Thoracic aorta (tissue), 2 donors: ENCODE measurements at places on chromosomes 1 and 21.

DNA sequence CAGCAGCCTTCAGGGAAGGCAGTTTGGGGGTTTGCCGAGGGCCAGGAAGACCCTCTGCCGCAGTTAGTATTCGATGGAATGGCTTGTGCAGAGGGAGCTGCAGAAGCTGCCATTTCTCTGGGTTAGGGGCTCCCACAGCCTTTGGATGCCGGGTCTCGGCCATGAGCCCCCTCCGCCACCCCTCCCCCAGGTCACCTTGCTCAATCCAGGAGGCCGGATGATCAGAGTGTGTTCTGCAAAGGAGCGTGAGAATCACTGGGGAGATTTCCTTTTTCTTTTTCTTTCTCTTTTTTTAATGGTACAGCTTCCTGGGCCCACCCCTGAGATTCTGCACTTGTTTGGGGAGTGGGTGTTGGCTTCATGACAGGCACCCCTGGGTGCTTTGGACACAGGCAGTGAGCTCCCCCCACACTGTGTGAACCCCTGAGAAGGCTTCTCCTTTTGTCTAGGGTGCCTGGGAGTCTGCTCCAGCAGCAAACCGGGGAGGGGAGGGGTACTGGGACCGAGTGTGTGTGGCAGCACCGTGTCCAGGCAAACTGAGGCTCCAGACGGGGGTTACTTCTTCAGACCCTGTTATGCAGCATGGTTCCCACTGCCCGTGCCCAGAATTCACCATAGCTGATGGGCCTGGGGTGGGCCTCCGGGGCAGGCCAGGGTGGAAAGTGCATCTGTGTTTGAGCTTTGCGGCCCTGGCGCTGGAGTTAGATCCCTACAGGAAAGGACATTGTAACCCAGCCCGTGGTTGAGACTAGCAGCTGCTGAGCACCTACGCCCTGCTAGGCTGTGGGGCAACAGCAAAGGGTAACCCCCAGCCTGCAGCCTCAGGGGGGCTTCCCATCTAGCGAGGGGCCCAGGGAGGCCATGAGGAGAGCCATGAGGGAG lies 18.5 kb downstream of the TNFRSF1B start:
- DNase-seq, result no peak

DNA sequence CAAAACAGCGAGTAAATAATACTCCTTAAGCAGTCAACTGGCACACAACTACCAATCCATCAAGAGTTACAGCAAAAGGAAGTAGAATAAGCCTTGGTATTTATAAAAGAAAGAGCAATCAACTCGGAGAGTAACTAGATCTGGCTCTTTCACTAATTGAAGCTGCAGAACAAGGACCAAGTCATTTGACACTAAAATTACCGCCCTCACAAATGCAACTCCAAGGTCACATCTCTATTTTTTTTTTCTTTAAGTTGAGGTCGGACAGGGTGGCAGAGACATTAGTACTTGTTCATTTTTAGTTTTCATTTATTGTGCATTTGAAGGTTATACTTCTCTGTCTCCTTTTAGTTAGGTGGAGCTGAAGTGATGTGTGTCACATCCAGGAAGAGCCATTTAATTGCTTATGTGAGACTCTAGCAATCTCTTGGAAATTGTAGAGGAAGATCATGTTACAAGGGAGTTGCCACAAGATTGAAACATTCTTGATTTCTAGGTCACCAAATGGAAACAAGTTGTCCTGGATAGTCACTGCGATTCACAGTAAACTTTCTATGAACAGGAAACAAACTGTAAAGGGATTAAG lies 138.1 kb upstream of the ADAMTS5 start:
- DNase-seq, result no peak

GRCh38 chr1:246760422-246761347 lies 36.5 kb downstream of the SCCPDH start:
- no peak for DNase-seq

DNA sequence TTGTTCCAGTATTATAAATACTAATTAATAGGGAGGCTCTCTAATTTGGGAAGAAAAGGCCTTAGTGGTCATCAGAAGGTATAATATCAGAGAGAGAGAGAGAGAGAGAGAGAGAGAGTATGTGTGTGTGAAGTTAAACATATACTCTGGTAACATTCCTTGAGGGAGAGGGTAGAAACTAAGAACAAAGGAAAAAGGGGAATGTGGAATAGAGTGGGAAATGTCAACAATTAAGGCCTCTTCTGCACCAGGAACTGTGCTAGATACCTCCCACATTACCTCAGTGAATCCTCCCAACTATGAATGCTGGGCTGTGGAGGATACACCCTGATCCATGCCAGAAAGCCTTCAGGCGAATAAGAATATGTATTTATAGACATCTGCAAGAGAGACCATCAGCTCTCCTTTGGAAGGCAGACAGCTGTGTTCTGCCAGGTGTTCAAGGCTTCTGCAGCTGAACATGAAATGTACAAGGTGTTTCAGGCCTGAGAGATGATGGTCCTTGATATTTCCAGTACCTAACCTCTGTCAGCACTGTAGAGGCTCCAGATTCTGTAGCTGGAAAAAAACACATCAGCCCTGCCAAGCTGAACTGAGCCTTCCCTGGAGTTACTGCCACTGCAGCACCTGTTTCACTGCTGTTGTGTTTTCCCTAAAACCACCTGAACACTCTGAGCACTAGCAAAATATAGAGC lies 29.1 kb downstream of the TBX15 start:
- DNase-seq, result no peak

GRCh38 chr1:246831543-246831942 lies 100.2 kb downstream of the AHCTF1 start:
- DNase-seq, result no peak

DNA sequence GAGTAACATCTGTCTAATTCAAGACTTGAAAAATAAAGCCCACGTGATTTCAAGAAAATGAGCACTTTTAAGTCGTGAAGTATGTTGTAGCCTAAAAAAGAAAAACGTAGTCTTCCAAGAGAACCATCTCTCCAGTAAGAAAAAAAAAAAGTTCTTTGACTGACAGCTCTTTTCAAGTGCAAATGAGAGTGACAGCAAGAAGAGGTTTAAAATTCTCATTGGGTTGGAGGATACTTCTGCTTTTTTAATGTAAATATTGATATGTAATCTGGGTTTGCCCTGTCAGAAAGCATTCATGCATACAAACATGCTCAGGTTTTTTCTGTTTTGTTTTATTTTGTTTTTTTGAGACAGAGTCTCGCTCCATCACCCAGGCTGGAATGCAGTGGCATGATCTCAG lies 32.3 kb upstream of the PRDM2 start:
- no peak for DNase-seq

DNA sequence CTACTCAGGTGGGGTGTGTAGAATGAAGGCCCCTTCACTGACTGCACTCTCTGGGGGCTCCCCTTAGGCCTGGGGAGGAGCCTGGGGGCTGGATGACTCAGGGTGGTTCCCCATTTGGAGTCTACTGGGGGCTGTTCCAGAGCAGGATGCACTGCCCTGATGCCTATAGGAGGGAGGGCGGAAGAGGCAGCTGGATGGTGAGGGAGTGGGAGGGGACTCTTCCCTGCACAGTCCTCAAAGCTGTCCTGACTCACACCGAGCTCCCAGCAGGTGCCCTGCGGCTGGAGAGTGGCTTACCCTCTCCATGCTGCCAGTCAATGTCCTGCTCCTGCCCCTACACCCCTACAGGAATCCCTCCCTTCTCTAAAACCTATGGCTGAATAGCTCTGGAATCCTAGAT lies 204.4 kb downstream of the TRABD2B start:
- DNase-seq, result no peak

- no peak for DNase-seq
These were observed 109.1 kb downstream of the MRPS6 start for GRCh38 chr21:34182436-34182835.

DNA sequence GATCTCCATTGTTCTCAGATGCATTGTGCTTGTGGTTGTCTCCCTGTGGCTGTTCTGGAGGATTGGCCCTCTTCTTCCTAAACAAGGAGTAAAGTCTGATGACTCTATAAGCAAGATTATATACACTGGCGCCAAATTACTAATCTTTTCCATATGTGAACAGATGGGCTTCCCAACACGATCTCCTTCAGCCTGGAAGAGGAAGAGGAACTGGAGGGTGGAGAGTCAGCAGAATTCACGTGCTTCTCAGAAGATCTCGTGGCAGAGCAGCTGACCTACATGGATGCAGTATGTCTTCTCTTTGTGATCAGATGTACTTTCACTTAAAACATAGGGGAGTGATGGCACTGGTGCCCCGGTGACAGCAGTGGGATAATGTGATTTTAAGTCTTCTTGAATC lies 78.7 kb downstream of the RGL1 start:
- no peak for DNase-seq

- DNase-seq, result no peak
These were observed 71.2 kb downstream of the DPYD start for GRCh38 chr1:97849345-97850340.

DNA sequence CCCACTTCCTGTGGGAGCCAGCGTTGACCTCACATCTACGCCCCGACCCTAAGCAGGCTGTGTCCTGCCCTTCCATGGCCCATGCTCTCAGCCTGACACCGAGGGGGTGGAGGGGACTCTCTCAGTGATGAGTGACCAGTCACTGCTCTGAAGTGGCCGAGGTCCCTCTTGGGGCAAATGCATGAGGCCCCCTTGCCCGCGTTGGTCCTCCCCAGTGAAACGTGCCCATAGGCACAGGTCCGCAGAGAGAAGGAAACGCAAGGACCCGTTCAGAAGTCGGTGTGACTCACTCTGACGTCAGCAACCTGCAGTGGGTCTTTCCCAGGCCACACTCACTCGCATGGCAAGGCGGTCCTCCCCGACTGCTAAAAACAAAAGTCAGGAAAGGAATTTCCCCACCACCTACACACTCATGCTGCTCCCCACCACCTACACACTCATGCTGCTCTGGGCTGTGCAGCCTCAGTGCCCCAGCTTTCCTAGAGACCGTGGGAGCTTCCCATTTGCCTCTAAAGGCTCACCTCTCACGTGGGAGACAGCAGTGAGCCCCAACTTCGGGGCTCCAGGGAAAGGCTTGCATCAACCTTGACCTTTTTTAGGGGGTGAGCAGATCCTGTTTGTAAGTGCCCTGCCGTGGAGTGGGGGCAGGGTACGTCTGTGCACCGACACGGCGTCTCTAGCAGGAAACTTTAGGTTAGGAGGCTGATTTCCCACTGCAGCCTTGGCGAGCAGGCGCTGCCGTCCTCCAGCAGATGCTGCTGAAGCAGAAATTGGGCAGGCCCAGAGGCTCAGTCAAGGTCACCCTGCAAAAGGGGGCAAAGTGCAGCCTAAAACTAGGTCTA lies 11.4 kb downstream of the UBASH3A start:
- no peak for DNase-seq

DNA sequence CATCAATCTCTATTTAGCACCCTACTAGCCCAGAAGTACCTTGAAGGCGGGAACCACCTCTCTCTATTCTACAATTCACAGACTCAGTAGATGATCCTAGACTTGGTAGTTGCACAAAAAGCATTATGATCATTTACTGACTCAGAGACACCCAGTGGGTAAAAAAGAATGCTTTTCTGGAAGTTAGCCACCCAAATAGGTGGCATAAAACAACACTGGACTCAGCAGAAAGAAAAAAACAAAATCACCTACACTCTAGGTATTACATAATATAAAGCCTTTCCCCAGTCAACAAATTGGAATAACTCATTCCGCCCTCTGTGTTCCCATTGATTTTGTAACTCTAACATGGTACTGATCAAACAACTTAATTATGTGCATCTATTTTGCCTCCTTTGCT lies 126.3 kb downstream of the PTPN14 start:
- no peak for DNase-seq

DNA sequence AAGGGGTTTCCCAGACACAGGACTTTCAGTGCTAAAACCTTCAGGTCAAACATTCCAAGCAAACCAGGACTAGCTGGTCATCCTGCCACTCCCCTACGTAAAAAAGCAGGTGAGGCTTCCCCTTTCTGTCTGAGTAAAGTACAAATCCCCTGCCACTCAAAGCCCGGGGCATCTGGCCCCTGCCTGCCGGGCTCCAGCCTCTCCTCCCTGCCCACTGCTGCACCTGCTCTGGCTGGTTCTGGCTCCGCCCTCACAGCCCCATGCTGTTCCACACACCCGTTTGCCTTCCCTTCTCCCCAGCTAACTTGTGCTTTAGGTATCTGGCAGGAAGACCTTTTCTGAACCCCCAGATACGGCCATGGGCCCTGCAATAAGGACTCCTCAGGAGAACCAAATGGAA lies 23.3 kb upstream of the S100A7 start:
- no peak for DNase-seq

DNA sequence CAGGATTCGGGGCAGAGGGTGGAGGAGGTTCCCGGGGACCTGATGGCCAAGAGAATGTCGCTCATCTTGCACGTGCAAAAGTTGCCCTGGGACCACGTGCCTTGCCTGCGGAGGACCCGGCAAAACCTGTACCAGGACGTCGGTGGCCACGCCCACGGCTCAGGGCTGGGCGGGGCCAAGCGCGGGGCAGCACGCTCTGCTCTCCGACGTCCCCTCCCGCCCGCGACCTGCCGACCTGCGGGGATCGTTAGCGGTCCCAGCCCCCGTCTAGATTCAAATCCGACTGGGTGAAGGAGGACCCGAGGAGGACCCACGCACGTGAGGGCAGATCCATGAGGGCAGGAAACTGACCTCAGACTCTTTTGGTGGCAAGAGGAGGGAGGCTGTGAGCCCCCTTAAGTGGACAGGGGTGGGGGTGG lies at the start of gene C1orf167:
C1orf167 (plus strand) TSS at position 206 of the 419 bp plus-strand sequence. CDS start 2,208 bp downstream, outside the sequence.
- DNase-seq, result no peak

DNA sequence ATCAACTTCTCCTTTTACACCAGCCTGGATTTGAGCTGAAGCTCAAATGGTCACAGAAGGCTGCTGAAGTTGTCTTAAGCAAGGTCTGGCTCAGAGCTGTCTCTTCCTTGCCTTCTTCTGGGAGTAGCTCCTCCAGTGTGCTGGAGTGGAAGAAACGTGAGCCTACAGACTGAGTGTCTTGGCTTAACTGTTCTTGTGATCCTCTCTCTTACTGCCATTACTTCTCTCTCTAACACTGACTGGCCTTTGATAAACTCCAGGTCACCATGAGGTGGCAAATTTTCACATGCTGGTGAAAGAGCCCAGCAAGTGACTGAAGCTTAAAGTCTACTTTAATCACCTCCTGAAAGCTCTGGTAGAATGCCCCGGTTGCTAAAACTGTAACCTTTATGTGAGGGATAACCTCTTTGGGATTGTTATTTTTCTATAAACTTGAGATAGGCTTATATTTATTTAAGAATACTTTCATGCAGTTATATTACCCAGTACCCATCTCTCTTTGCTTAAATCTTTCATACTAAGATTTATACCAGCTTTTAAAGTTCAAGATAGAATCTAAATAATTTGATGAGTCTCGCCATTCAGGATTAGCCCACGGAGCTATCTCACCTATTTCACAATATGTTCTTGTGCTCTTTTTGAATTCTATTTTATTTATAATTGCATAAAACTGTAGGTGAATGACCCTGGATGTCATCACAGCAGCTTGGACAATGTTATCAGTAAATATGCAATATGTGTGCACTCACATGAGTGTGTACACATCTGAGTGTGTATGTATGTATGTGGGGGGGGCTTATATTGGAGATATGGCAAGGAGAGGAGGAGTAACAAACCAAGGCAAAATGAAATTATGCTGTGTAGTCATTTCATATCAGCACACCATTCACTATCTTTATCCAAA lies 924.0 kb downstream of the LTN1 start:
- no peak for DNase-seq

- DNase-seq, result no peak
These were observed 73.9 kb downstream of the MATN1 start for GRCh38 chr1:30649321-30649991.

GRCh38 chr1:63824451-63824850 lies 50.6 kb downstream of the ROR1 start:
- DNase-seq, result no peak
